ENCODE measurements at places on chromosomes 13 and 19.

DNA sequence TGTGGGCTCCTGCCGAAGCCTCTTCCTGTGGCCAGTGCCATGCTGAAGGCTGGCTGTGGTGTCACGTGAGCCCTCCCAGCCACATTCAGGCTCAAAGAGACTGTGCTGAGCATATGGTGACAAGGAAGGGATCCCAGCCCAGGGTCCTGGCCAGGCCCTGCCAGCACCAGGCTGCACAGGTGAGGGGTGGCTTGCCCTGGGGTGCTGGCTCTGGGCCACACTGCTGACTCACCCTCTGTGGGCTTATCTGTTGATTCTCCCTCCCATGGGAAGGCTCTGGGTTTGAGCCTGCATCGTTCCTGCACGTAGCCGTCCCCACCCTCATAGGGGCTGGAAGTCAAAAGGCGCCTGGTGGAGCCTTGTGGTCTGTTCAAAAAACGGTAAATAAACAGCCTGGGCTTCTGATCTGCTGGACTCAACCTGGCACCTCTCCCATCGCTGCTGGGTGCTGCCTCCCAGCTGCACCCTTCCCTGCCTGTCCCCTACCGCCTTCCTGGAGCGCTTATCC lies 31.1 kb downstream of the DNM2 start:
- DNase-seq, result peak; percentile 18

- no peak for DNase-seq
Measured at GRCh38 chr19:35556025-35556590, 7.3 kb downstream of the ATP4A start.

DNA sequence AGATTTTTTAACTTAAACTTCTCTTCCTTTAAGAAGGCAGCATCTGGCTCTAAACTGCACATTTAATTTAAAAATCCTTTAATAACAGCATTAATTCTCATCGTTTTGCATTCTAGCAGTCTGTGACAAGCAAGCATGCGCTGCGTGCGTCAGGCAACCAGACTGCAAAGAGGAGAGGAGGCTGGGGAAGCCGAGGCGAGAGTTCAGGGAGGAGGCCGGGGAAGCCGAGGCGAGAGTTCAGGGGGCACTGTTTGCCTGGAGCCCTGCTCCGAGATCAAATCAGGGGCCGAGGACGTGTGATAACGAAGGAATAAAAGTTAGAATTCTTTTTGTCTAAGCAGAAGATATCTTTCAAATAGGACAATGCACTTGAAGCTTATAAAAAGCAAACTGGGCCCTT lies 435.7 kb downstream of the EFNB2 start:
- no peak for DNase-seq

- no peak for DNase-seq
Measured at GRCh38 chr13:50512474-50513299, 330.8 kb downstream of the DLEU7 start.

DNA sequence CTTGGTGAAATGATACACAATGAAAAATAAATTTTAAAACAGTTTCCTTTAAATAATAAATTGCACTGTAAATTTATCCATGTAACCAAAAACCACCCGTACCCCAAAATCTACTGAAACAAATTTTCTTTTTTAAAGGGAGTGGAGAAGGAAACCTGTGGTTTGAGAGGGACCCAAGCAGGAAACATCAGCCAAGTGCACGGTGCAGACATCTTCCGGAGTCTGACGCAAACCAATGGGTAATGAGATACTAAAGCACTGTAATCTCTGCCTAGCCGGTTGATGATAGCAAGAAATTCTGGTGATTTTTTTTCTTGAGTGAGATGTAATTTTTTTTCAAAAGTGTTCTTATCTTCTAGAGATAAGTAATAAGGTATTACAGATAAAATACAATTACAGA lies 115.4 kb downstream of the ABCC4 start:
- DNase-seq, result no peak

DNA sequence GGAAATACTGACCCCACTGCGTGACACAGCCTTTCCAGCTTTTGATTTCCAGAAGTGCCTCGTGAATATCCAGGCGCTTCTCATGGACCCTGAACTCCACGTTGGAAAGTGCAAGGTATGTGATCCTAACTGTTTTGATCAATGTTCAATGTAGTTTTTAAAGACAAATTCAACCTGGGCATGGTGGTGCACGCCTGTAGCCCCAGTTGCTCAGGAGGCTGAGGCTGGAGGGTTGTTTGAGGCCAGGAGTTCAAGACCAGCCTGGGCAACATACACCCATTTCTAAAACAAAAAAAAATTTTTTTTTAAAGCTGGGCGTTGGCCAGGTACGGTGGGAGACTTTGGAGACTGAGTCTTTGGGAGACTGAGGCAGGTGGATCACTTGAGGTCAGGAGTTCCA lies 31.3 kb downstream of the CATSPERD start:
- DNase-seq, result no peak

- DNase-seq, result no peak
Measured at GRCh38 chr13:51707461-51707860, 96.5 kb downstream of the DHRS12 start.

DNA sequence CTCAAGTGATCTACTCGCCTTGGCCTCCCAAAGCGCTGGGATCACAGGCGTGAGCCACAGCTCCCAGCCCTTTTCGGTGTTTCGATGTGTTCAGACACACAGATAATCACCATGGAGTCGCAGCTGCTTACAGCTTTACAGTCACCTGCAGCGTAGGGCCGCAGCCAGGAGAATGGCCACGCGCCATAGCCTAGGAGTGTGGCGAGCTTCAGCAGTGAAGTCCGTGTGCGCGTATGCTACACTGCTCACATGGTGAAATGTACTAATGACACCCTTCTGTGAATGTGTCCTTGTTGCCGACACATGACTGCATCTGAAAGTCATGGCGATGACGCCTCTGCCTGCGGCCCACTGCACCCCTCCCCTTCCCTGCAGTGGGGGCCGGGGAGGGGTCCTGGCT lies 23.6 kb downstream of the AP3D1 start:
- no peak for DNase-seq

DNA sequence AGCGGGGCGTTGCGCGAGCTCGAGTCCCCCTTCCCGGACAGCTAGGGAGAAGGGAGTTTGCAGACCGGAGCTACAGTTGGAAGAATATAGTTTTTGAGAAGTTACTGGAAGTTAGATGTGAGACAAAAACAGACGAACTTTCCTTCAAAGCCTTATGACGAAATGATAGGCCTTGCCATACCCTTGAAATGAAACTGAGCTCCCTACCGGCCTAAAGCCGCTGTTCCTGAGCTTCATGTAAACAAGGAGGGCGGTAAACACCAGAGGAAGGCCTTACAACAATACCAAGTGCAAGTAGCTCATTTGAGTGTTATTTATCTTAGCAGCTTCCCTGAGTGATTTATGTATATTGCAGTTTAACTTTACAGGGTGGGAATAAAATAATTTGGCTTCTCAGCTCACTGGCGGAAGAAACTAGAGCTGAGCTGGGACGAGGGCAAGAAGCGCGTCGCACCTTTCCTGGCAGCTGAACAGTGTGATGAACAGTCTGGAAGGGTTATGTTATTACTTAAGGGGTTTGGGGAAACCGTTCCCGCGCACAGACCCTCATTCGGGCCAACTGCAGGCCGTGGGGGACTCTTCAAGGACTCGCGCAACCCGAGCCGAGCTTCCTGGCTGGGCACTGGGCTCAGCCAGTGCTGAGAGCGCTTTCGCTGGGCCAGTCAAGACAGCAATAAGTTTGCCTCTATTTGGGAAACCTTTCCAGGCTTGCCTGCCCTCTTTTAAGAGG lies 111.2 kb downstream of the KCNRG start:
- DNase-seq, result peak; percentile 8

DNA sequence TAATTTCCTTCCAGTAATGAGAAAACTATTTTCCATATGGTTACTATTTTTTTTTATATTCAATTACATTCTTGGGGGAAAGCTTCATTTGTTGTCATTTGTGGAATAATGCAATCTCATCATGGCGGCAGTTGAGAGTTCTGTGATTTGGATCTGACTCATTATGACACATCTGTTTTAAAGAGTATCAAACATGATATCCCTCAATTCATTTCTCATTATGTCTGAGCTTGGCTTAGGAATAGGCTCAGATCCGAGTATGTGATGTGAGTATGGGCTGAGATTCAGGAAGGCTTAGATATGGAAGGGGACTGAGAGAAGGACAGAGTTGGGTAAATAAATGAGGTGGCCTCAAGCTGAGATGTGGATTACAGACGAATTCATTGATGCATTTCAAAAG lies 64.4 kb downstream of the POSTN start:
- DNase-seq, result no peak

DNA sequence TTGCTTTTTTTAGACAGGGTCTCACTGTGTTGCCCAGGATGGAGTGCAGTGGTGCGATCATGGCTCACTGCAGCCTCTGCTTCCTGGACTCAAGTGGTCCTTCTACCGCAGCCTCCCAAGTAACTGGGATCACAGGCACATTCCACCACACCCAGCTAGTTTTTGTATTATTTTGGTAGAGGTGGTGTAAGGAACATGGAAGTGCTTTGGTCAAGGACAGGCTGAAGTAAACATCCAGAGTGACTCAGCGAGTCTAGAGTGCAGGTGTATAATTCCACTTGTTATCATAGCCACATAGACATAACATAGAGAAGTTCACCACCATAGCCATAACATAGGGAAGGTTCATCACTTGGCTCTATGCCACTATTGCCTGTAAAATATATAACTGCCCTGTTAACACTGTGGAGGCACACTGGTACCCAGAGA lies 98.6 kb downstream of the RBM26 start:
- DNase-seq, result no peak

- DNase-seq, result no peak
Measured at GRCh38 chr19:14516746-14517438, 1.3 kb downstream of the DNAJB1 start.

DNA sequence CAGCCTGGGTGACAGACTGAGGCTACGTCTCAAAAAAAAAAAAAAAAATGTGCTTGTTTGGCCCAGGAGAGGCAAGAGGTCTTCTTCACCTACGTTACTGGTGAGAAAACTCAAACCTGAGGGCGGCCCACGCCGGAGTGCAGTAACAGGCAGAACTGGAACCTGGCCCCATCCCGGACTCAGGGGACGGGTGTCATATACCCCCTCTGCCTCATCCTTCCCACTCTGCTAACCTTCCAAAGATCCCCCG lies 414 bp upstream of the ADAT3 start:
- DNase-seq, result no peak

DNA sequence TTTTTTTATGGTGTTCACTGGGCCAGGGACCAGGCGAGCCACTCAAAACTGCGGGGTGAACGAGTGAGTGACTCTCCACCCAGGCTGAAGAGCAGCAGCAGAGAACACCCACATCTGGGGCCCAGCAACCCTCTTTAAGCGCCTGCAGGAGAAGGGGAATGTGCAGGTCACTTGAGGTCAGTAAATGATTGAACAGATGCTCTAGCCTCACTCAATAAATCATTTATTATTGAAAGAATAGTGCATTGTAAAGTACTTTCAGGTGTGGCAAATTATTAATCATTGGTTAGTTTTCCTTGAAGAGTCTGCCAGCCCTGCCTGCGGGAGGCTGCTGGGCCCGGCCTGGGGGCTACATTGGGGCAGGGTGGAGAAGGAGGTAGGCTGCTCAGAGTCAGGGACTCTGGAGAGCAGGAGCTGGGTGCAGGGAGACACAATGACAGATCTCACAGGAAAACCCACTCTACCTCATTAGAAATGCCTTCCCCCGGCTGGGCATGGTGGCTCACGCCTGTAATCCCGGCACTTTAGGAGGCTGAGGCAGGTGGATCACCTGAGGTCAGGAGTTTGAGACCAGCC lies 42.5 kb downstream of the ABCC4 start:
- no peak for DNase-seq

DNA sequence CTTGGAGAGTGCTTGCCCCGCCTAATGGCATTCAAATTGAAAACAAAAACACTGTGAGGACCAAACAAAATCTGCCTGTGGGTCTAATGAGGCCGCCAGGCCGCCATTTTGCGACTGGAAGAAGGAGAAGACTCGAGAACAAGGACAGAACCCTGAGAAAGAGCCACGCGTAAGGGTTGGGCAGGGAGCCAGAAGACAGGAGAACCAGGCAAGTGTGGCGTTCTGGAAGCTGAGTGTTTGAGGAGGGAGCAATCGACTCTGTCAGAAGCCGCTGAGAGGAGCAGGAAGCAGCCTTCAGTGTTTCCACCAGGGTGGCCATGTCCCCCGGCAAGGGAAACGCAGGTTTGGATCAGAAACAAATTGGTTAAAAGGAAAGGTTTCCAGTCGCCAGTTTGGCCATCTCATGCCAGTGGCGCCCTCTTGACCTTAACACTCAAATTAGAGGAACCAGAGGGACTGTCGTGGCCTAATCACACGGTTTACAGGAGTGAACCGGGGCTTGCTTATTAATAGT lies 10.2 kb upstream of the PTOV1 start:
- DNase-seq, result no peak

DNA sequence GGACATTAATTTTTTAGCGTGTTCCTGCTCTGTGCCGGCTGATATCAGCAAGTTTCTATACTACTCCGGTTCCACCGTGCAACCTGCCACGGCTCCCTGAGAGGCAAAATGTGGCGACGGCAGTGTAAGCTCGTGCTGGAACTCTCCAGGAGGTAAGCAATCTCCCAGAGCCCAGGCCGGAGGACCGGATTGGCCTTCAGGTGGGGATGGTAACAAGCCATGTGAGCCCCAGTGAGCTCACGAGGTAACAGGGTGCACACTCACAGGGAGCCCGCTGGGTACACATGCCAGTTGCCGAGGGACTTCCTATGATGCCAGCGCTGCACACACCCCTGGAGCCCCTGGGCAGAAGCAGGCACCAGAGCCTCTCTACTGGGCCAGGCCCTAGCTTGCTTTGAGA lies 38.5 kb downstream of the NAXD start:
- DNase-seq, result no peak

- no peak for DNase-seq
Measured at GRCh38 chr19:7505682-7506384, 10.1 kb upstream of the ZNF358 start.

DNA sequence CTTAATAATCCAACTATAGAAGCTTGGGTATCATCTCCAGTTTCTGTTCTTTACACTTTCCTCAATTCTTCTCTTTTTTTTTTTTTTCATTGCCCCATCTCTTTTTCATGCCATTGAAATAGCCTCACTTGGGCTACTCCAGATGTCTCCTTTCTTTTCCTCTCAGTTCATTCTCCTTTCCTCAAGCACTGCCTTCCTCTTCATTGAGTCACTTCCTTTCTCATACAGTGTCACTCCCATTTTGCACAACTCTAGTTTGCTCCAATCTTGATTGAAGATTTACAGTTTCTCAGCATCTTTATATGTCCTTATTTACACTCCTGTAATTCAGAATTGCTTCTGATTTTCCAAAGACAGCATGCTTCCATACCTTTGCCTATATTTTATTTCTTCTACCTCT lies 61.3 kb downstream of the IPO5 start:
- DNase-seq, result no peak

DNA sequence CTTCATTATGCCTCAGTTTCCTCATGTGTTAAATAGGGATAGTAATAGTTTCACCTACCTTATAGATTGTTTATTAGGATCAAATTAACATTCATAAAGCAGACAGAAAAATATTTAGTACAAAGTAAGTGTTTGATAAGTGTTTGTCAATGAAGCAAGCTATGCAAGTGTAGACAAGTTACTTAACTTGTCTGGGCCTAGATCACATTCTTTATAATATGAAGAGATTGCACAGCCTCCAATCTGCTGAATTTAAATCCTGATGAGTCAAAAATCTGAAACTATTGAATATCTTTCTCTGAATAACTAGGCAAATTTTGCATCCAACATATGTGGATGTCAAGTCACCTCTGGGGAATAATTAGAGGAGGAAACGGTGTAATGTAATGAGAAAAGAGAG lies 170.5 kb downstream of the MZT1 start:
- no peak for DNase-seq
